ENCODE measurements at places on chromosomes 3 and 15.

DNA sequence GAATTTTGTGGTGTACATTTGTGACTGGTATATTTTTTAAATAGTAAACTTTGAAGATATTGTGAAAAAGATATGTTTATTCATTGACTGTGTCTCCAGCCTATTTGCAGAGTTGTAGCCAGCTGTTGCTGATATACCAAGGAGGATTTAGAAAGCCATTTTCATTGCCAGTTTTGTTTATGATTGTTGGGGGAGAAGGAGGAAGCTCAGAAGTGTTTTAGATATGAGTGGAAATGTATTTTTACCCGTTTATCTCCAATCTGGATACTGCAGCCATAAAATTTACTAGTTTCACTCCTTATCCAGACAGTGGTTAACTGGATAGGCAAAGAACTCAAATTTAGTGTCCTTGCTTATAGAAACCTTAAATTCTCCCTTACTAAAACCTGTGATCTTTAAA is 18.8 kb downstream of the ATP11B start:
- no peak for DNase-seq

GRCh38 chr3:58539626-58540025 is 2.6 kb upstream of the ACOX2 start:
- no peak for DNase-seq

- no peak for DNase-seq
Observed at GRCh38 chr15:98853617-98854420, 153.8 kb downstream of the PGPEP1L start.

- DNase-seq = no peak
Observed at GRCh38 chr3:72245183-72245811, 460.3 kb upstream of the PROK2 start.

- no peak for DNase-seq
Observed at GRCh38 chr3:183247011-183247589, 6.0 kb upstream of the B3GNT5 start.

GRCh38 chr15:52681441-52681840 is 2.3 kb upstream of the ATOSA start:
- DNase-seq = no peak

DNA sequence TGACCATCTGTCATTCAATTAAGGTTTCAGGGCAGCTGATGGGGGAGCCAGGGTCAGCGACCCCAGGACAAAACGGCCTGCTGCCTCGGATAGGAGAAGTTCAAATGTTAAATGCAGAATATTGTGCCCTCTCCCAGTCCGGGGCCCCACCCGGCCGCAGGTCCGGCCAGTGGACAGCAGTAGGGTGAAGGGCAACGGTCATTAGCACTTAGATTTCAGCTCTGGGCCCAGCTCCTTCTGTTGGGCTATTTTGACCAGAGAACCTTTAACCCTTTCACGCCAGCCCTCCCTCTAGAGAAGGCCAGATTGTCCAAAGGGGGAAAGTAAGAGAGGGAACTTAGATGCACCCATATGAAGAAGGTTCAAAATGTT is 16.1 kb upstream of the ONECUT1 start:
- DNase-seq = no peak

GRCh38 chr15:36953346-36953745 is 147.0 kb downstream of the MEIS2 start:
- DNase-seq = no peak

- DNase-seq = no peak
Observed at GRCh38 chr3:59131016-59131766, 81.4 kb upstream of the CFAP20DC start.

DNA sequence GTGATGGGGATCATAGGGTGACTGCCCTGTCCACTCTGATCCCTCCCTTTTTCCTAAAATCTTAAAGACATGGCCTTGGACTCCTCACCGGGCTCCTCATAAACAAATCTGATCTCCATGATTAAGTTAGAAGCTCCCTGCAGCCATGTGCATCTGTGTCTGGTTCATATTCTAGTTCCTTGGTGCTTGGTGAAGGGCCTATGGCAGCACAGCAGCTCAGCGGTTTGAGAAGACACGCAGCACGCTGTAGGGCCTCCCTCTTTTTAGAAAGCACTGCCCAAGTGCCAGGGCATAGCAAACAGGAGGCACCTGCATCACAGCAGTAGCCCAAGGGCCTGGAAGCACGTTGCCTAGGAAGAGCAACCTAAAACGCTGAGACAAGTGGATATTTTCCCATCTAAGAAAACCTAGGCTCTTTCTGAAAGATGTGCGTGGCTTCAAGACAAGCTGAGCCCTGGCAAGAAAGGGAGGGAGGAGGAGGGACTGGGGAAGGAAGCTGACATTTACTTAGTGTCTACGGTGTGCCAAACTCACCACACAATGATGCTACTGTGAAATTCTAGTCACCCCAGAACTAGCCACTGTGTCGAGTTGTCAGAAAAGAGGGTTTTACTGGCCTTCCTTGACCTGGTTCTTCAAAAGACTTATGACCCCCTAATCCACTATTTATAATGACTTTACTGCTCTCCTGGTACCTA is 14.9 kb upstream of the ULK3 start:
- no peak for DNase-seq

DNA sequence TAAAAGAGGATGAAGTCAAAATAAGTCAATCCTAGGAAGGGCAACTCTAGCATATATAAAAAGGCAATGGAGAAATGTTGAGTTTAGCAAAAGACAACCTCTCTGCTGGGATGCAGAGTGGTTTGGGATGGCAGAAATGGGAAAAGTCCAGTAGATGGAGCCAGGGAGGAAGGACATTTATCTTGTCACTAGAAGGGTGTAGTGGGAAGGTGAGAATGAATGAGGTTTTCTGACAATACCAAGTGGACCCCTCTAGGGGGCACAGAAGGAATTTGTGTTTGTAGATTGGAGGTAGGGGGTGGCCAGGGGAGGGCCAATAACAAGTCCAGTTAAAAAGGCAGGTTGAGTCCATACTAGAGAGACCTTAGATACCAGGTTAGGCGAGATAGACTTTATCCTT is 80.0 kb downstream of the THSD4 start:
- no peak for DNase-seq

DNA sequence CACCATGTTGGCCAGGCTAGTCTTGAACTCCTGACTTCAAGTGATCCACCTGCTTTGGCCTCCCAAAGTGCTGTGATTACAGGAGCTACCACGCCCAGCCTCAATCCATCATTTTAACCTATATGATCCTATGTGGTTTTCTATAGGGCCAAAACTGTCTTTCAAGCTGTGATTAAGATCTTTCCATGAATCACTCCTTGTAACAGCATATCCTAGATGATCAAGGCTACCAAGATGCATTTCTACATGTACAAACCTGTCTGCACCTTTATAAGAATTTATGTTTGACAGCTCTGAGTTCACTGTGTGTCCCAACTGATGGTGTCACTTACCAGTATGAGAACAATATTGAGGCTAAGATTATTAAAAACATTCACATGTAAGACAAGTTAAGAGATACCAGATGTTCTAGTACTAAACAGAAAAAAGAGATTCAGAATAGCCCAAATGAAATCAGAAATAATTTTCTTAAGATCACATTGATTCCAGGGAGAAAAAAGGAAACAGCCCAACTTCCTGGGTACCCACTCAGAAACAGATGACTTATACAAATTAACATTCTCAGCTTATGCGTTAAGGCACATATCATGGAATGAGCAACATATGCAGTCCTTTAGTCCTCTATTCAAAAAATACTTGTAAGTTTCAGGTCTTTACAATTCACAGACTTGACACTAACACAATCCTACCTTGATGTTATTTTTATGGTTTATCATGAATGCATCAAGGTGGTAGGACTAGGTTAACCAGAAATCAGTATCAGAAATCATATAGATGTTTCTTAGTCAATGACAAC is 24.8 kb upstream of the PPIB start:
- no peak for DNase-seq

DNA sequence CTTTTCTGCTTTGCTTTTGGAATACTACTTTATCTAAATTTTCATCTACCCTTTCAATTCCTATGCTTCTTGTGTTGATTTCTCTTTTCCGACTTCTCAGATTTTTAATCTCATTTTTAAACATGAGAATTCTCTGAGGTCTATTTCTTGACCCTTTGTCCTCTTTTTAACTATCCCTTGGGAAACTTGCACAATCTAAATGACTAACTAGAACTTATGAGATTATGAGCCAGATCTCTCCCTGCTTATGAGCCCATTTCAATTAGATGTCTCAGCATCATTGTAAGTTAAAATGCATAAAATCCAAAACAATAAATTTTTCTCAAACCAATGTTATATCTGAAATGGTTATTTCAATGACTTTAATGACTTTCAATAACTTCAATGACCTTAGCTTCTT is 296.9 kb upstream of the AGTR1 start:
- DNase-seq = no peak

DNA sequence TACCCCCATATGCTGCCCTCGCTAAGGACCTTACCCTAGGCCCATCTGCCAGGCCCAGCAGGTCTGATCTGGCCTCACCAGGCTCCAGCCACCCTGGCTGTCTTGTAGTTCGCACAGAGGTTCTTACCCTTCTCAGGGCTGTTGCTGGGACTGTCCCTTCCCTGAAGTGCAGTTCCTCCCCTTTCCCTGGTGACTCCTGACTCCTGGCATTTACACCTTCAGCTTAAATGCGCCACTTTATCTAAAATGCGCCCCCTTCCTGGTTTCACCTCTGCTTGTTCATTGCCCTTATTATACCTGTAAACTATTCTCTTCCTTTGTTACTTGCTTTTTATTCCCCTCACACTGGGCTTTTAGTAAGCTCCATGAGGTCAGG is 835 bp upstream of the TTLL3 start:
- no peak for DNase-seq

- DNase-seq = no peak
Observed at GRCh38 chr3:32021155-32021554, 39.6 kb downstream of the ZNF860 start.

DNA sequence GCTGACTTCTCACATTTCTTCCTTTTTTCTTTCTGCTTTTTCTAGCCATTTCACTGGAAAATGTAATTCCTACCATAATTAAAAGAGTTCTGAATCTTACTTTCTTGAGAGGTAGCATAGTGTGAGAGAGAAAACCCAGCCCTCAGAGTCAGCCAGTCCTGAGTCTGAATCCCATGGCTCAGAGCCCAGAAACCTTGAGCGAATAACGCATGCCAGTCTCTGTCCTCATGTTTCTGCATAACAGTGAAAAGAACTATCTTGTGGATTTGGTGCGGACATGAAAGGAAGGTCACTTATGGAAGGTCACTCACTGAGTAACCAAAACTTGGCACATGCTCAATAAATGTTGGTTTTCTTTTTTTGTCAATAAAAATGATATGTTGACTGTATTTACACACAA is 29.3 kb upstream of the SLCO3A1 start:
- no peak for DNase-seq

- no peak for DNase-seq
Observed at GRCh38 chr3:55770077-55770476, 283.0 kb upstream of the WNT5A start.

GRCh38 chr3:172654470-172654869 is 56.4 kb downstream of the NCEH1 start:
- DNase-seq = no peak

GRCh38 chr15:42611532-42611931 is 36.1 kb downstream of the STARD9 start:
- DNase-seq = no peak

- DNase-seq = no peak
Observed at GRCh38 chr3:60756241-60757030, 494.8 kb downstream of the FHIT start.

GRCh38 chr3:99747915-99748314 is 69.7 kb upstream of the CMSS1 start:
- no peak for DNase-seq

- DNase-seq = no peak
Observed at GRCh38 chr15:90901175-90902039, 1.7 kb upstream of the MAN2A2 start.

DNA sequence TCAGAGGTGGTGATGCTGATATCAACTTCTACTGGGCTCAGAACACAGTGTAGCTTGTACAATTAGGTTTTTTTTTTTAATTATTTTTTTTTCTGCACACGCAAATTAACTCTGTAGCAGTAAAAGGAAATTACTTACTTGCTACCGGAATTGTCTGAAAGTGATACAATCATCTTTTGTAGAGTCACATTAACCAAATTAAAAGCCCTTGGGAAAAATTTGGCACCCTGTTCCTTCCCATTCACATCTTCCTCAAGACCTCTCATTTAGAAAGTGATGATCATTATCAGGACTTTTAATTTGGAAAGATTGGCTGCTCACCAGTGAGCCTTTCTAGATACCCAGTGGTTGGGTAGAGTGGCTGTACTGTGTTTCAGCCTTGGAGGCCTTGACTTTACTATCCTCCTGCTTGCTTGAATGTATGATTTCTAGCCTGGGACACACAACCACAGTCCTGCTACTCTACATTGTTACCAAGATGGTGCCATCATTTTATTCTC is 158.3 kb downstream of the ECT2 start:
- DNase-seq = no peak

DNA sequence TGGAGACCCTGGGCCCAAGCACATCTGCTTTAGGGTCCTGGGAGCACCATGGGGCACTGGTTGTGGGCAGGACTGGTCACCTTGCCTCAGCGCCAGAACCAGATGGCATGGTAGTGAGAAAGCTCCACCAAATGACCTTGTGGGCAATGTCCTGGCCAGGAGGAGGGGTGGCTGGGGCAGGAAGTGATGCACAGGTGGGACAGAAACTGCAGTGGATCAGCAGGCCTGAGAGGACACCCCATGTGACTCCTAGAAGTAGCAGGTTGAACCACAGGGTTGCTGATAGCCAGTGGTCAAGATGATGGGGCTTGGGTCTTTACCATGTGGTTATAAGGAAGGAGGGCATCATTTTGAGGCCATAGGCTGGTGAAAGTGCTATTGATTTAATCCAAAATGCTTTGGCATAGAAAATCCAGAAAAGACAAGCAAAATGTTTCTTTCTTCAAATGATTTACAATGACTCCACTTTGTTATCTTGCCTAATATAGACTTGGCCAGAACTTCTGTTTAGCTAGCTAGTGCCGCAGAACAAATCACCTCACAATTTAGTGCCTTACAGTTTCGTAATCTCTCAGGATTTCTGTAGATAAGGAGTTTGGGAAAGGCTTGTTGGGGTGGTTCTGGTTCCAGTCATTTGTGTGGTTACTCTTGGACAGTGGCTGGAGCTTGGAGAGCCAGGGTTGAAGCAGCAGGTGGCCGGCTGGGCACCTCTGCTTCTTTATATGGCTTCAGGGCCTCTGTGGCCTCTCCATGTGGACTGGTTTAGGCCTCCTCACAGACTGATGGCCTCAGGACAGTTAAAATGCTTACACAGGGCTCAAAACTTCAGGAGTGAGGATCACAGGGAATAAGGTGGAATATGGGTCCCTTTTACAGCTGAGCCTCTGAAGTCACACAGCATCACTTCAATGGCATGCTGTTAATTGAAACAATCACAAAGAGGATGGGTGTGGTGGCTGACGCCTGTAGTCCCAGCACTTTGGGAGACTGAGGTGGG is 27.5 kb downstream of the TMEM158 start:
- no peak for DNase-seq

DNA sequence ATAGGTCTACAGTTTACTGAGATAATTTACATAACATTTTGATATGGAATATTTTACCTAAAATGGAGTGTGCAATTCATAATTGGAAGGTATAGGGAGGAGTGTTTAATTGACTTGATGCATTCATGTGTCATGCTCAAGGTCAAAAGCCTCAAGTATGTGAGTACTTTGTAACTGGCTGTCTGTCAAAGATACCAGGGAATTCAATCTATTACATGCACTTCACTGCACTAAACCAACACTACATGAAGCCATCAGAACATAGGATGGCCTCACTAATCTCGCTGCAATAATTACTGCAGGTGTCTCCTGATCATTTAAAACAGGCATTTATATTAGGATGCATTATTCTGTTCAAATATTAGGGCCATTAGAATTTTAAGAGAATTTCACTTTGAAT is 367.2 kb downstream of the CNTN4 start:
- DNase-seq = no peak
